ENCODE measurements at places on chromosomes 12 and 14. TPM values are rescaled to one million over a fixed set of nuclear protein-coding genes. Genes with fewer than 3 reads are reported as not detected.
A peak's percentile ranks its signal among the peaks of the same experiment; 100 is the strongest.

Gene PCED1B
- 0.28 TPM for total RNA-seq

Gene LYSET
- total RNA-seq, result 10.2 TPM

Gene AACS
- total RNA-seq, result 22.0 TPM

Gene MYF6
- not detected for total RNA-seq

Gene PPFIA2
- total RNA-seq, result 0.28 TPM

Gene TCL1B
- total RNA-seq, result not detected

Gene TSPAN11
- 0.18 TPM for total RNA-seq

Gene SYT1
- 3.0 TPM for total RNA-seq

Gene RNU6-7
- not detected for total RNA-seq

Gene SERPINA5
- total RNA-seq, result not detected

Gene KRT8
- total RNA-seq, result 14.2 TPM

GRCh38 chr14:53038629-53039028 lies 87.8 kb upstream of the FERMT2 start:
- DNase-seq, result no peak

GRCh38 chr12:111607239-111607638 lies 8.1 kb upstream of the ATXN2 start:
- no peak for DNase-seq

- no peak for DNase-seq
Observed at GRCh38 chr14:39276005-39276404, 42.3 kb downstream of the MIA2 start.

DNA sequence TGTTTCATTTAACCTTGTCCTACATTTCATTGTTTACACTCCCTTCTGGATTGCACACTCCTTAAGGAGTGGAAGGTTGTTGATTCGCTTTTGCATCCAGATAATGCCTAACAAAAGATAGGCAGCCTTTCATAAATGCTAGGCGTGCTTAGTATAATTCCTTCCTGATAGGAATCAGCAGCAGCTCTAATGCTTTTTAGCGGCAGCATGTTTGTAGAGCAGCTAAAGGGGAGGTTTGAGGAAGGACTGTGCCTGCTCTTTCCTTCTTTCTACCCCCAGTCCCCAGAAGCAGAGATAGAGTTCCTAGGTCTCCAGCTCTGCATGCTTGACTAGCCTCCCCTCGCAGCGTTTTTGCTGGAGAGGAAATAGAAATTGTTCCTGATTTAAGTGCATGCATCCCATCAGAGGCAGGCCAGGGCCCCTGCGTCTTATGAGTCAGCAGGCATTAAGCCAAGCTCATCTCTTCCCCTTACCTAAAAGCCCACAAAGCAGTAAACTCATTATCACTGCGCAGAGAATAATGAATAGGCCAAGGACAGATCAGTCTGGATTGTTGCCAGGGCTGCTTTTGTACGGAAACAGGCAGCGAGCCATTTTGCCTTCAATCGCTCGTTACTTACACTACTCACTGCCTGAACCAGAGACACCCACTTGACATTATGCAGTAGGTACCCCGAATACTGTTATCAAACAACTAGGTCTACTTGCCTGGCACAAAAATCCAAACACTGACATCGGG lies 14.0 kb upstream of the TBPL2 start:
- peak; percentile 86 for DNase-seq

DNA sequence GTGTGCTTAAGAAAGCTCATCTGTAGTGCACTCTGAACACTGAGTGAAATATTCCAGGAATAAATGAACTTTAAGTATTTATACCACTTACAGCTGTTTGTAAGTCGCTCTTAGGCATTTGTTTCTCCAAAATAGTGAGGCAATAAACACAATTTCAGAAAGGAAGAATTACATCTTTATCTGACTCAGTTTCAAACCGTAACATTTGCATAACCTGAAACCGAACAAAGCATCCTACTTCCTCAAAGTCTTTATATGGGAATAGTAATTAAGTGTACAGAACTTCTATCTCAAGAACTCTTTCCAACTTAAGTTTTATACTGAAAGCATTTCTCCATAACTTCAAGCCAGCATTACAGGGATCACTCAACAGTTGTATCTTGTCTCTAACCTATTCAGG lies 58.4 kb downstream of the SOX5 start:
- no peak for DNase-seq

DNA sequence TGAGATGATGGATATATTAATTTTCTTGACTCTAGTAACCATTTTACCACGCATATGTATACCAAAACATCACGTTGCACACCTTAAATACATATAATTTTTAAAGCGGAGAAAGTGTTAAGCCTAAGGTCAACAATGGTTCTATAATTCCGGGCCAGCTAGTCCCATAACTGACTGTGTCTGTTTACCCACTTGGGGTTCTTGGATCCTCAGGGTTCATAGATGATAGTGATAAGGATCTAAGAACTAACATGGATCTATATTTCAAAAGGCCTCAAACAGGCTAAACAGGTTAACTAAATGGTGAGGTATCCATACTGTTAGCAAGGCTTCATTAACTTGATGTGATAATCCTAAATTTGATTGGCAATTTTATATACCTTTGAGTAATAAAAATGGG lies 9.8 kb downstream of the SLC38A1 start:
- no peak for DNase-seq

- DNase-seq, result no peak
Observed at GRCh38 chr12:59304077-59304721, 291.6 kb upstream of the SLC16A7 start.

- DNase-seq, result no peak
Observed at GRCh38 chr12:8648576-8649205, 13.9 kb downstream of the MFAP5 start.

GRCh38 chr12:113095405-113095804 lies 38.9 kb downstream of the DTX1 start:
- DNase-seq, result no peak

DNA sequence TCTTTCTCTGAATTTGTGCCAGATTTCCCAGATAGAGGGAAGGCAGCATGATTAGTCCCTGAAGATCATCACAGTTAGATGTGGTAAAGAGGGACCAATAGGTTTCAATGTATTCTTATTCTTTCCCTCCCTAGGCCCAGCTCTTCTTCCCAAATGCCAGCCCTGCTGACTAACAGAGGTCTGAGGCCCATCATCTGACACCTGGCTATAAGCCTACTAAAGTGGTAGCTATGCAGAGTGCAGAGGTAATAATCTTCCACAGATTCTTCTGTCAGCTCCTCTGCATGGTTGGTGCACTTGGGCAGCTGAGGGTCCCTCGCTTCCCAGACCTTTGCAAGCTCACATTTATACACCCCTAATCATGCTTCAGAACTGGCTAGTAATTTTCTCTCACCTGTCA lies 63.7 kb upstream of the PZP start:
- DNase-seq, result no peak

DNA sequence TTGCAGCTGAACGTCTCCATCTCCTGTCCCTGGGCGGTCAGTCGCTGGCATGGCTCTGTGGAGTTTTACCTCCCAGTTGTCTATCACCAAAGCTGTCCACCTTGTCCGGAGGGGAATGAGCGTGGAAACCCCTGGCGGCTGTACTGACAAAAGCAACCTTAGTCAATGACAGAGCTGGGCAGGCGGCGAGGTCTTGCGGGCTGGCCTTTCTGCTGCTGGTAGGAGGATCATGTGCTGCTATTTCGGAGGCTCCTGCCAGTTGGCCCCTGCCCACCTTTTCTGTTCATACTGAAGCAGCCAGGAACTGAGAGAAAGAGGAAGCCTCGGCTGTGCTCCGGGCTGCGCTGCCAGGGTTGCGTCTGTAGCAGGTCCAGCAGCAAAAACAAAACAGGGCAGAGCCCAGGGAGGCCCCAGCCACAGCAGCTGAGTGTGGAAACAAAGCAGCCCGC lies 57.7 kb downstream of the HMGA2 start:
- peak; percentile 38 for DNase-seq

GRCh38 chr14:92340931-92341330 lies 18.0 kb downstream of the SLC24A4 start:
- DNase-seq, result no peak

DNA sequence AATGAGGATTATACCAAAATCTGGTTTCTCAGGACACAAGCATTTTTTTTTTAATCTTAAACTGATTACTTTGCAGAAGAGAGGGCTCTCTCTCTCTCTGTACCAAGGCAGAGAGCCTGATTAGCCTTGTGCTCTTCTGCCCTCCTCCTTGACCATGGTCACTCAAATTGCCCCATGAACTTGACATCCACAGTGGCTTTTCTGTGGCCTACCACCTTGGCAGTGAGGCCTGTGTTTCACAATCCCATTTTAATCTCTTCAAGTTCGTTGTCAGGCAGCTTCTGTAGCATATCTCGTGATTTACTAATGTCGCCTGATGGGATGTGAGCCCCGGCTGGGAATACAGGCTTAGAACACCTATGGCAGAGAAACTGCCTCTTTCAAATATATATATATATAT lies 30.7 kb upstream of the PWP1 start:
- DNase-seq, result no peak

DNA sequence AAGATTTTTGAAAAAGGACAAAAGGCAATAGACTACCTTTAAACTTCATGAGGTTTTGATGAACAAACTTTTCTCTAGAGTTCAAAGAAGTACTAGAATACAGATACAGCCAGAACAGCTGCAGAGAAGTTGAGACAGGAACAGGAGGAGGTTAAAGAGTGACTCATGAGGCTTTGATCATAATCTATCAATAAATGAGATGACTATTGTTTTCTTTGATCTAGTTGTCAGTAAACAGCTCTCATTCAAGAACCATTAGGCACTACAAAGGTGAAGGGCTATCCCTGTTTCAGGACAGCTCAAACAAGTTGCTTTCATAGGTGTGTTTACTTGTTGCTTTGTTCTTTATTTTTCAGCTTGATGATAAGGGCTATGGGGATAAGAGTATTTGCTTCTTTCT lies 2.4 kb downstream of the WASHC3 start:
- no peak for DNase-seq

DNA sequence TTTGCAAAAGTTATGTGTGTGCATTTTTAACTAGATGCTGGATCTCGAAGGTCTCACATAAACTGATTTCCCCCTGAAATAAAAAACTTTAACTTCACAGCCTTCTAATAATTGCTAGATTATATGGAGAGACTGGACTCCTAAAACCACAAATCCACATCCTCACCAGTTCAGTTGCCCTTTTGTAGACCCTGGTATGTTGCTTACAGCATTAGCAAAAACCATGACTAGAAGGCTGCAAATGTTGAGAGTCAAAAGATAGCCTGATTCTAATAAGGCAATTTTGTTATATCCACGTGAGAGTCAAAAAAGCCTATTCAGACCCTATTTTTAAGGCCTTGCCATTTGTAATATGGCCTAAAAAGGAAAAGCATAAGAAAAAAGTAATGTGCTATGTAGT lies 37.4 kb downstream of the RASSF8 start:
- peak; percentile 60 for DNase-seq

DNA sequence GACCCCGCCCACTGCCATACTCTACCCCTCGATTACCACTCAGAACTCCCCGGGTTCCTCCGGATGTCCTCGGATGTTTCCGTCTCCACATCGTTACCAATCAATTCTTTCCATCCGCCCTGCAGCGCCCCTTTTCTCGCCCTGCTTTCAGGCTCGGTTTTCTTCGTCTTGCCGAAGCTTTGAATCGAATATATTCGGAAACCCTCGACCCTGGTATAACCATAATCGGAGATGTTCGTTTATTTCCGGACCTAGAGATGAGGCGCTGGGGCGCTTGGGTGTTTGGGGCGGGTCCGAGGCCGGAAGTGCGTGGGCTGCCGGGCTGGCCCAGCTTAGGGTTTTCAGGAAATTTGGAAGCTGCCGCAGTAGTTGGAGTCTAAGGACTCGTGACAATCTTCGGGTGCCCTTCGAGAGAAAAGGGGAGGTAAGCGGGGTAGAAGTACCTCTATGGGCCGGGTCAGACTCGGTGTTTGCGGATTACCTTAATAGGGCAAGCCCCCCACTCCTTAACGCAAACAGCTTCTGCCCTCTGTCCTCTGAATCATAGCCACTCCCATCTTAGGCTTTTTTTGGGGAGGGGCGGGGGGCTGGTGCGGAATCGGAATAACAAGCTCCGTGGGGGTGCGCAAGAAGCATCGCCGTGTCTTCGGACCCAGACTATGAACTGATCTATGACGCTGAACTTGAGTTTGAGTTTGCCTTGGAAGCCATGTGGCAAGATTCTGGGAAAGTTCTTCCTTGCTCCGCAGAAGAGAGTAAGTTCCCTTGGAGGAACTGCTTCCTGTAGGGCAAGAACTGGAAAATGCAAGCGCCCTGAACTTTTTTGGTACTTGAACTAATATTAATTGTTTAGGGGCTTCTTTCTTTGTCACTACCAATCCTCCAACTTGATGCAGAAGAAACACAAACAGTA lies at the start of gene C14orf119:
TSS of gene C14orf119 (plus strand) at position 310 of the 913 bp plus-strand sequence. CDS start 2,154 bp downstream, outside the sequence.
- DNase-seq, result peak; percentile 99

- DNase-seq, result no peak
Observed at GRCh38 chr12:33795536-33795935, 226.8 kb upstream of the ALG10 start.

DNA sequence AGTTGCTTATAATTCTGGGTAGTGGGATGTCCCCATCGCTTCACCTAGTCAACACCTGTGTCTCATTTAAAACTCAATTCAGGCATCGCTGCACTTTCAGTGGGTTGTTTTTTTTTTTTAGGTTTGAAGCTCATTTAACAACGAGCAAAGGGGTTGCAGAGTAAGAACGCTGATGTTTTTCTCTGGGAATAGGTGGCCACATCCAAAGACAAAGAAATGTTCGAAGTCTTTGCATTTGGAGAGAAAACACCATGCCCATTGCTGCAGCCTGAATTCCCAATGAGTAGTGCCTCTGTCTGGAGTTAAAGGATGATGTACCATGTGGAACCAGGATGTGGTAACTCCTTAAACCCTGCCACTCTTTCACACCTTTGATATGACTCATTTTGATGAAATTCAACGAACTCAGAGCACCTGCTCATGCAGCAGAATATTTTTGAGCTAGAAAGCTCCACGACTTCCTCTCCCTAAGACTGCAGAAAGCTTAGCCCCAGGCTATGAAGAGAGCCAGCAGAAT lies 35.1 kb upstream of the BATF start:
- DNase-seq, result no peak

- DNase-seq, result no peak
Observed at GRCh38 chr12:8899830-8900229, 14.5 kb upstream of the PHC1 start.

DNA sequence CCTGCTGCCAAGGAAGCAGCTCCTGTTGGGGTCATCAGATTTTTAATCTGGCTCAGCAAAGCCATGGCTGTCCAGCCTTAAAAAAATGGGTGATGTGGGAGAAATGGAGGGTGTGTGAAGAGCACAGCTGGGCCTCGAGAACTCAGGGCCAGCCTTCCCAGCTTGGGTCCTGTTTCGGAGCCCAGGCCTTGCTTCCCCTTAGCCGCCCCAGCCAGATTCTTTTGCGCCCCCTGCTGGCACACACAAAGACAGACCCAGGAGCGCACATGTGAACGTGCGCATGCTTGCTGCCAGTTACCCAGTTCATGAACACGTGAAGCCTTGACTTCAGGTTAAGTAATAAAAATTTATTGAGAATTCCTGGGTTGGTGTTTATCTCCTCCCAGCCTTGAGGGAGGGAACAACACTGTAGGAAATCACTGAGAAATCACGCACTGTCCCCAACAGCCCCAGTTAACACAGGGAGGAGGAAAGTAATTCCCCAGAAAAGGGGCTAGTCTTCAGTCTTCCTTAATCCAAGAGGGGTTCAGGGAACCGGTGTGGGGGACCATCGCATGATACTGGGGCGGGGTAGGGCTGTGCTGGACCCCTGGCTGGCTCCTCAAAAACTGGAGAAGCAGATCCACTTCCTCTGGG lies 5.3 kb downstream of the PHB2 start:
- DNase-seq, result peak; percentile 82

GRCh38 chr12:74285773-74286172 lies 251.9 kb upstream of the ATXN7L3B start:
- DNase-seq, result no peak

All from IMR-90 (cell line).